NCI-H1417 (cell line): ENCODE measurements at places on chromosomes 13 and 19.

- no peak for DNase-seq
These were observed 1.4 kb upstream of the YJEFN3 start for GRCh38 chr19:19527371-19527656.

DNA sequence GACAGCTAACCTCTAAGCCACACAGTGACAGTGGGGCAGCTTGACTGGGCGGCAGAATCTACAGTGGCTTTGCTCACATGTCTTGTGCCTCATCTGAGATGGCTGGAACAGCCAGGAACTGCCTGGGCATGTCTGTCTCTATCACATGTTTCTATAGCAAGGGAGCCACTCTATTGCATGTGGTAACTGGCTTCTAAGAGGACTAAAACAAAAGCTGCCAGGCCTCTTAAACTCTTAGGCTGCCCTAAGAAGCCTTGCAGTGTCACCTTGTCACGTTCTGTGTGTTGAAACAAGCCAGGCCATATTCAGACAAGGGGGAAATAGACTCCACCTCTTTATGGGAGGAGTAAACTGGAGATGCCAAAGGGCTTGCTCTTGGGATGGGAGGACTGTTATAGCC lies 122.9 kb upstream of the MAB21L1 start:
- DNase-seq = peak; percentile 20

- peak; percentile 82 for DNase-seq
These were observed 96.6 kb downstream of the SIPA1L3 start for GRCh38 chr19:38003438-38004185.

- DNase-seq = no peak
These were observed 89.5 kb downstream of the ZNF100 start for GRCh38 chr19:21677696-21678418.

DNA sequence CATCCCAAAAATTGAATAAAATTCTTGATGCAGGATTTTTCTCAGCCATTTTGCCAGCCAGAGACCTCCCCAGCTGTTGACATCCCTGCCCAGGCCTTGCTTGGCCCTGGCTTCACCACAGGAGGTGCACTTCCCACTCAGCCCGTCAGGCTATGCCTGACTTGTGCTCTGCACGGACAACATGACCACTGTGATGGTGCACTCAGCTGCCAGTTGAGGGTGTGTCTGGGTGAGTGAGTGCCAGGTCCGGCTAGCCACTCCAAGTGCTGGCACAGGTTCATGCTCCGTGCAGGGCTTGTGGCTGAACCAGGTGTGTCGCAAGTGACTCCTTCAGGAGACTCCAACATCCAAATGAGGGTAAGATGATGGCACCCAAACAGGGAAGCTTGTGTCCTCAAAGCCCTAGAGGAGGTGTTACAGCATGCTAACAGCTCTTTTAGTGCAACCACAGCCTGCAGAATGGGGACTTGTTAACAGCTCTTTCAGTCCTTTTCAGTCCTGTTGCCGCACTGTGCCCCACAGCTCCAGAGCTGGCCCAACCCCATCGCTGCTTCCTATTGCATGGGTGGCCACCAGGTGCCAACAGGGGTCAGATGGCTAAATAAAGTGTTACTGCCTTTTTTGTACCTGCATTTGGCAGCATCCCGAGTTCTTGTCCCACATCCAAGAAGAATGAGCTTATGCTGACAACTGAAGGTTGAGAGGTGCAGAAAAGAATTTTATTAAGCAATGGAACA lies 380.7 kb downstream of the SLITRK5 start:
- DNase-seq = no peak

DNA sequence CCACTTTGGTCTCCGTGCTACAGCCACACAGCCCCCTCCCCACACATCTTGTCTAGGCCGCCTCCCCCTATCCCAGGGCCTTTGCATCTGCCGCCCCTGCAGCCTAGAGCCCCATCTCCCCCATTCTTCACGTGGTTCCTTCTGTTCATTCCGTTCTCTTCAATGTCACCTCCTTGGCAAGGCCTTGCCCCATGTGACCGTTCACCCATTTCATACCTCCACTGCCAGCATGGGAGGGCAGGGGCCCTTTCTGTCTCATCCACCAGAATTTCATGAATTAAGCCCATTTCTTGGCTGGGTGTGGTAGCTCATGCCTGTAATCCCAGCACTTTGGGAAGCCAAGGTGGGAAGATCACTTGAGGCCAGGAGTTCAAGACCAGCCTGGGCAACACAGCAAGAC lies 15.7 kb upstream of the HNRNPM start:
- no peak for DNase-seq

DNA sequence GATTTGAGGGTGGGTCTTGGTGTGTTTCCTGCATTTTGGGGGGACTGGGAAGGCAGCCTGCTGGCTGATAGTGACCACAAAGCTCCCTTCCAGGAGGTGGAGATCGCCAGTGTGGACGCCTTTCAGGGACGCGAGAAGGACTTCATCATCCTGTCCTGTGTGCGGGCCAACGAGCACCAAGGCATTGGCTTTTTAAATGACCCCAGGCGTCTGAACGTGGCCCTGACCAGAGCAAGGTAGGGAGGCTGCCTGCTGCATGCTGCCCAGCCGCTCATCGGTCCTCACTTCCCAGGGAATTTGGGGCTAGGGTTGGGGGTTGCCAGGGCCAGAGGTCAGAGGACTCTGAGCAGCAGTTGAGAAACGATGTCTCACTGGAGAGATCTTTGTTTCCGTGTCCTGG lies 30.2 kb downstream of the UPF1 start:
- no peak for DNase-seq

DNA sequence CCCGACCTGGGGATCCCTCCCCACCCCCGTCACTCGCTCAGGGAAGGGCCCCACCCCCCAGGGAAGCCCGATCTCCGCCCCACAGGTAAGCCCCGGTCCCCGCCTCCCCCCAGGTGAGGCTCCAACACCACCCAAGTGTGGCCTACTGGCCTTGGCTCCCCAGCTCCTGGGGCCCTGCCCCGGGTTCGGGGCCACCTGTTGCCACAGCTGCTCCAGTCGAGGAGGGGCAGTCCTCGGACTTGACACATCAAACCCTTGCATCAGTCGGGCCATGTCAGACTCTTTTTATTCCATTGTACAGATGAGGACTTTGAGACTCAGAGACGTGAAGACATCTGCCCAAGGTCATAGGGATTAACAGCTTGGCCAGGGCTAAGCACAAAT lies 512 bp downstream of the CC2D1A start:
- peak; percentile 68 for DNase-seq

DNA sequence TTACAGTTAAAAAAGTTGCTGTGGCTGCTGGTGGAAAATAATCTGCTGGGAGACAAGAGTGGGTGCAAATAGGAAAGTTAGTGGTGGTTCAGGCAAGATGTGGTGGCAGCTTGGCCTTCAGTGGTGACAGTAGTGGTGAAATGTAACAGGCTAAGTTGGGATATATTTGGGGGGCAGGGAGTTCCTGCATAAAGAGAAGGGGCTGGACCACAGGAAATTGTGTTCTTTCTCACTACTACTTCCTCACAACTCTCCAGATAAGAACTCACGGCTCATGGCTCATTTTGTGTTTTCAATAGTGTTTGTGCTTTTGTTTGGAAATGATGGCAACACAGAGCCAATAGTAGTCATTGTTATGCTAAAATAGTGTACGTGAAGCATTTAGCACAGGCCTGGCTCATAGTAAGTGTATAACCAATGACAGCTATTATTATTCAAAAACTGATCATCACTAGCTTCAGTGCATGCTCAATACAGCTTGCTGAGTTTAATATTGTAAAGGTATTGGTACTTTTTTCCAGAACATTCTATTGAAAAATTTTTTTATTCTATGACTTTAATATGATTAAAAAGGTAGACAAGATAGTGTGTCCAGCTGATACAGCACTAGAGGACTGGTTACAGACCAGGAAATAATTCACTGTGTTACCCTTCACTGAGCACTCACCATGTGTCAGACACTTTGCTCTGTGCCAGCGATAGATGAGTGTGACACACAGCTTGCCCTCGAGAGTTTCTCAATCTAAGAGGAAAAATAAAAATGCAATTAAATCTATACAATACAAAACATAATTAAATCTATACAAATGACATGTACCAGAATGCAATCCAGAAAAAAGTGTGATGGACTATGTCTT lies 209.8 kb downstream of the POU4F1 start:
- no peak for DNase-seq

DNA sequence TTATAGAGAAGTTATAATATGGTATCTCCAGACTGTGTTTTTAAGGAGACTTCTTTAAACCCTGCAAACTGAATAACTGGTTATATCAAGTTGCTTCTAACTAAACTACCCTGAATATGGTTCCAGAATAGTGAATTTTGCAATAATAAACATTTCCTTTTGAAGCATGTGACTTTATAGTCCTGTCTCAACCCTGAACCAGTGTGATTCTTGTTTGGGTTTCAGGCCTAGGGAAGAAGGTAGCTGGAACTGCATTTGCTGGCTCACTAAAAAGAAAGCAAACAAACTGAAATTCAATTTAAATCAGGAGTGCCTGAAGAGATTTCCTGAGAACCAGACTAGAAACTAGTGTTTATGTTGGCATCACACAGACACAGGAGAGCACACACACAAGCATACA lies 4.9 kb downstream of the ARHGEF7 start:
- DNase-seq = no peak

GRCh38 chr19:40815223-40815622 lies 16.2 kb downstream of the EGLN2 start:
- no peak for DNase-seq

DNA sequence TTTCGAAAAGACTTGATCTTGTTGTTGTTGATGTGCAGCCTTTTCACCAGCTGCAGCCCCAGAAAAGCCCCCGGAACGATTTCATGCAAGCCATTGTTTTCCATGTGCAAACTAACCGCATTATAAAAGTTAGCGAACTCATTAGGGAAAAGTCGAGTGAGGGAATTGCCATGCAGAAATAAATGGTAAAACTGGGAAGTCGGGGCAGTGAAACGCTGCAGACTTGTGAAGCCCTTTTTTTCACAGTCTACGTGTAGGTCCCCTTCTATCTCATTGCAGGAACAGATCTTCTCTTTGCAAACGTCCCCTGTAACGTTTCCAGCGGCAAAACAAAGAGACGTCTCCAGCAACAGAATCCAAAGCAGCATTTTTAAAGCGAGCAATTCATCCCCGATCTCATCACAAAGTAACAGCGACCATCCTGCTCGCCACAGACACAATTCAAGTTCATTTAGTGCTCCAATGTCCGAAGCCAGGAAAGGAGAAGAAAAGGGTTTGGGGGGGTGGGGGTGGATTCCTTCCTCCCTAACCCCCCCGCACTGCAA lies 1.1 kb downstream of the SLITRK1 start:
- DNase-seq = no peak

- no peak for DNase-seq
These were observed 98.7 kb downstream of the FAM216B start for GRCh38 chr13:42880056-42880605.

- DNase-seq = peak; percentile 65
These were observed 8.7 kb downstream of the SIRT6 start for GRCh38 chr19:4173479-4174212.

- DNase-seq = no peak
These were observed at the start of gene ITGBL1 for GRCh38 chr13:101452519-101453485. Gene ITGBL1, plus strand, starts transcription at chr13:101452675. Its CDS starts 159 bp downstream, at chr13:101452834.

GRCh38 chr19:38387550-38388348 lies at the start of gene GGN:
Gene GGN, minus strand, starts transcription at chr19:38388034. Its CDS starts 773 bp downstream, at chr19:38387261.
- peak; percentile 94 for DNase-seq

GRCh38 chr13:70842062-70842644 lies 733.9 kb upstream of the KLHL1 start:
- no peak for DNase-seq

GRCh38 chr13:111978546-111978945 lies 88.4 kb upstream of the SOX1 start:
- no peak for DNase-seq

DNA sequence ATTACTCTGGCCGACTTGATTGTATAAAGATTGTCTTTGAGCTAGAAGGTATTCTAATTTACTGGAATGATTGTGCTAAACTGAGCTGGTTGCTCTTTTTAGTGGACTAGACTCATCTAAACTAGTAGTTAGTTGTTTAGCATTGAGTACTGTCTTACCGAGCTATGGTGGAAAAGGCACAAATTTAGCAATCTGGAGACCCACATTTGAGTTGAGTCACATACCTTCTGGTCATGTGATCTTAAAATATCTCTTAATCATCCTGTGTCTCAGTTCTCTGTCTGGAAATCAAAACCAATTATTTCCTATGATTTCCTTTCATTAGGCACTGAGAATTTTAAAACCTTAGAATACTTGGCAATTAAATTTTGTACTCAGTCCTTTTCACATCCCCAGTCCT lies 349.5 kb downstream of the IRS2 start:
- DNase-seq = no peak

DNA sequence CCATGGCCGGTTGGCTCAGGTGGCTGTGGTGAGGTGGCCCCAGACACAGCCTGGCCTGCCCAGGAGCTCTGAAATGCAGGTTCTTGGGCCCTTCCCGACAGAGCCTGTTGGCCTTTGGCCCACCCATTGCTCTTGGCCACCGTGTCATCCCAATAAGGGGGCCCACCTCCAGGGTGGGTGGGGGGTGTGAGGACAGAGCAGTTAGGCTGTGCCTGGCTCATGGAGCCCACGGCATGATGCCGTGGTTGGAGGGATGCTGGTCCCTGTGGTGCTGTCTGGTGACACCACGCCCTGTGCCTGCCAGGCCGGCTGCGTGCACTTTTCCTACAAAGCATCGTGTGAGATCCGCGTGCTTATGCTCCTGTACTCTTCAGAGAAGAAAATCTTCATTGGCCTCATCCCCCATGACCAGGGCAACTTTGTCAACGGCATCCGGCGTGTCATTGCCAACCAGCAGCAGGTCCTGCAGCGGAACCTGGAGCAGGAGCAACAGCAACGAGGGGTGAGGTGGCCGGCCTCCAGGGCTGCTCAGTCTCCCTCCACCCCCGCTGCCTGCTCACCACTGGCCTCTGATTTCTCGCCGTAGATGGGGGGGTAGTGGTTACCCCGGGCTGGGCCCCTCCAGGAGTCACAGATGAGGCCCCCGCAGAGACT lies 7.6 kb downstream of the PNKP start:
- DNase-seq = no peak

DNA sequence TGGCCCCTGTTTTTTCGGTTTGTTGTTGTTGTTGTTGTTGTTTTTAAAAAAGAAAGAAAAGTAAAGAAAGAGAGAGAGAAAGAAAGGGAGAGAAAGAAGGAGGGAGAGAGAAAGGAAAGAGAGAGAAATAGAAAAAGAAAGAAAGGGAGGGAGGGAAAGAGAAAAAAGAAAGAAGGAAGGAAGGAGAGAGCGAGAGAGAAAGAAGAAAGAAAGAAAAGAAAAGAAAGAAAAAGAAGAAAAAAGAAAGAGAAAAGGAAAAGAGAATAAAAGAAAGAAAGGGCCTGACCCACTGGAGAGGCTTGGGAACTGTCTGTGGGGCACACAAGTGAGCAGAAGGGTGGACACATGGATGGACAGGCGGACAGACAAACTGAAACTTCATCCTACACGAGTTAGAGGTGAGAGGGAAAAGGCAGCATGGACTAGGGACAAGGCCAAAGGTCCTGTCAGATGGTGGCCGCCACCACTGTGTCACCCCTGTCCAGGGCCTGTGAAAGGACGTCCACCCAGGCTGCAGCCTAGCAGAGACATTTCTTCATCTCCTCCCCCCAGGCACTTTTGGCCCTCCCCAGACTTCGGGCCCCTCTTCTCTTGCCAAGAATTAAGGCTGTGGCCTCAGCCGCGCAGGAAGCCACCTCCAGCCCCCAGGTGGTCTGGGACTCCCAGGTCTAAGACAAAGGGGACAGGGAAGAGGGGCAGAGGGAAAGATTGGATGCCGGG lies 9.1 kb upstream of the BCAM start:
- no peak for DNase-seq

GRCh38 chr13:70893832-70894231 lies 785.6 kb upstream of the KLHL1 start:
- no peak for DNase-seq
